Stimulated activated CD4-positive, alpha-beta T cell treated with anti-CD3 and anti-CD28 coated beads, Interleukin-15, amount 100 ng/mL, for 48 hours (primary cell): ENCODE measurements at places on chromosomes 7 and 10.

- DNase-seq: no peak
Observed at GRCh38 chr7:155696747-155697146, 52.3 kb downstream of the RBM33 start.

DNA sequence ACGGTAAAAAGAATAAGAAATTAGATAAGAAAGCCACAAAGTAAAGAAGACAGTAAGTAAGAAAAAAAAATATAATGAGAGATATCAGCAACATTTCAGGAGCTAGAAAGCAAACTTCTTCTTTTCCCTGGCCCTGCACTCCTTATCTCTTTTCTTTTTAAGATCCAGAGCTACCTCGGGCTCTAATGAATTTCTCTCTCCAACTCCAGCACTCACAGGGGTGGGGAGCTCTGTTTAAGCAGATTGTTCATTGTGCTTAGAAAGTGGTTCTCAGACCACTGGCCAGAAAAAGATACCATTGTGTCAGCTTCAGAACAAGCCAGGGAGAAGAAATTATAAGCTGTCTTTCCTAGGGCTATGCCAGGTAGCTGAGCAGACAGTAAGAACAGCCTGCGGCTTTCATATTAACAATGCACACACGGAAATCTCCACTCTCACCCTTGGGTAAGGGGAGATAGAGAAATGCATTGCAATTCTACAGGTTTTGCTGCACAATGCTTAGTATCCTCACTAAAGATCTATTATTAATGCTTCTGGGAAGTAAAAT lies 19.3 kb downstream of the OR2F1 start:
- no peak for DNase-seq

DNA sequence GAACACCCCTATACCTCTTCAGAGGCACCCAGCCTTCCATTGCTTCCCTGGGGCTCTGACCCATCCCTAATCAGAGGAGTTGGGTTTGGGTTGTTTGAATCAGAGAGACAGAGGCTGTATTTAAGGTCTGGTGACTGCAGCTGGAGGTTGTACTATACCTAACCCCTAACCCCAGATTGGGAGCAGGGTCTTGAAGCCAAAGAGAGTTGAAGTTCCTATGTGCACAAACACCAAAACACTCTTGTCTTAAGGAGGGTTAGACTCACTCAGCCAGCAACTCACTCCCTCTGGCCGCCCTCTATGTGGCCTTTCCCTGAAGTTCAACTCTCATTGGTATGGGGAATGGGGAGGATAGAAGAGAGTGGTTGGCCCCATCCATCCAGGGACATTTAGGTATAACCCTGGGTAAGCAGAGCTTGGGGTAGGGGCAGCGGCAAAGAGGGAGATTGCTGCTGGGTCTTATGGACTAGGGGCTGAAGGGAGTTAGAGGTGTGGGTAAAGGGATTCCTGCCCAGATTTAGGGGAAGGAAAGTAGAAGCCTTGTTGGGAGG lies 80.0 kb downstream of the PAX2 start:
- DNase-seq: no peak

DNA sequence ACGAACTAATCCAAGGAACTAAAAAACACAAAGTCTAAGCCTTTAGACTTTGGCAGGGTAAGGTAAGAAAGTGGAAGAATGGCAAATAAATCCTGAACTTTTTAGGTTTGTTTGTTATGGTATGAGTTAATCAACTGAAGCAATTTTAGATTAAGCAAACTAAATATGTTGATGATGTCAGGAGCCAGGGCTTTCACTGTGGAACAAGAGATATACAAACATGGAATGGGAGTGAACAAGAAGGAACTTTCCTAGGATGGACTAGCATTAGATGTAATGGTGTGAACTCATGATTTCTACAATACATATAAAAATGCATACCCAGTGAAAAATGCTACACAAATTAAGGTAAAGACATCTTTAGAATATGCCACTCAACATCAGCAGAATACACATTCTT lies 35.8 kb downstream of the NT5C2 start:
- no peak for DNase-seq

GRCh38 chr10:58813573-58813972 lies 300.9 kb downstream of the BICC1 start:
- no peak for DNase-seq

DNA sequence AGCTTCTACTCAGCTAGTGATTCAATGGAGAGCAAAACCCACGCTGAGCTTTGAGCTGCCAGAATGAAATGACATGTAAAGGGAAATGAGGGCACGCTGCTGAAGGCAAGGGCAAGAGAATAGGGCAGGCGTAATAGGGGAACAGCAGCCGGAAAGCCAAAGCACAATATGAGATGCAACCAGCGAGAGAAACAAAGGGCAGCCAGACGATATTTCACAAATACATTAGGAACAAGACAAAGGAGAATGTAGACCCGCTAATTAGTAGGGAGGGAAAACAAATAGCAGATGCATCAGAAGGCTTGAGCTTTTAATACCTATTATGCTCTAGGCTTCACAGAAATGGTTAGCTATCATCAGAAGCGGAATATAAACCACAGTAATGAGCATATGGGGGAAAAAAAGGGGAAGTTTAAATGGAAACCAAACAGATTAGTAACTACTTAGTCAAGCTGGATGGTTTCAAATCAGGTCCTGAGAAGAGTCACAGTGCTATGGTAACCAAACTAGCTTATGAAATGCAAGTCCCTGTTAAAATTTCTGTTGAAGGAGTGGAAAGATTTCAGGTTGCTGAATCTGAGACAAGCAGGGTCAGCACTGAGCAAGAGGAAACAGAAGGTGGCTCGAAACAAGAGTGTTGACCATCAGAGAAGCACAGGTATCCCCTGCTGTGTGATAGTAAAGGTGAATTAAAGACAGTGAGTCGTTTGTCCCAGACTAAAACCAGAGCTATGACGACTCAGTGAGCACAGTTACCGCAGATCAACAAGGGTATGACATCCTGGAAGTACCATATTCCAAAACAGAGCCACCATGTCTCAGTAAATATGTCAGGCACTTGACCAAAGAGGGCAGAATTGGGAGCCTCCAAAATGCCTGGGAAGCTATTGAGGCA lies 496.9 kb upstream of the CELF2 start:
- DNase-seq: no peak

DNA sequence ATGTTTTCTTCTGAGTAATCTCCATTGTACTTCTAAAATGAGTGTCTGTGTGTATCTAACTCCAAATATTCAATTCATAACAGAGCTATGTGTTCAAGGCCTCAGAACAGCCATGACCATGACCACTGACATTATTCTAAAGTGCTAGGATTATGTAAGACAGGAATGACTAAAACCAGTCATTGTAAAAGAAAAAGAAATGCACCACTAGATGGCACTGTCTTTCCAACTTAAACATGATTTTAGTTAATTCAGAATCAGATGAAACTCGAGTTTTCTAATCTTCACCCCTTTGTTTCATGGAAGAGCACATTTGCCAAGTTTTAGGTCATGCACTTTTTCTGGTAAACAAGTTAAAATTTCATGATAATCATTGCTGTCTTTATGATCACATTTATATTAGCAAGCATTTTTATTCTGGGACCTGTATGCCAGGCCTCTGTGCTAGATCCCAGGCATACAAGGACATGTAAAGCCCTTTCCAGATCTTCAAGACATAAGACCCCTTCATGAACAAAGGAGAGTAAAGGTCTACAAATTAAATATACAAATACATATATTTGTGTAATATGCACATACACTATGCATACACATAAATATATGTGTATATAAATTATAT lies 26.1 kb upstream of the RSU1 start:
- no peak for DNase-seq

DNA sequence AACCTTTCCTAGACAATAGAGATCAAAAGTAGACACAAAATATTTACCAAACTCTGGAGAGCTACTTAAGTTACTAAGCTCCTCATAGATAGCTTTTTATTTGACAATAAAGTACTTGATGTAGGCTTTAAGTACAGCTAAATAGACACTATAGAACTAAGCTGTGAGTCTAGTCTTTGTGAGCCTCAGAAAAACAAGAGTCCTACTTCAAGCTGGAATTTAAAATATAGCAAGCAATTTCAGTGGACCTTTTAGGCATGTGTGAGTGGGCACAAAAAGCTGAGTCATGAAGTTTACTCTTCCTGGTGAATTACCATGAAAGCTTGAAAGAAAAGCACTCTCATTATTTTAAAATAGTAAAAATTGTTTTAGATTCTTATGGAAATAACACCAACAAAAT lies 76.1 kb downstream of the ADD3 start:
- DNase-seq: no peak

DNA sequence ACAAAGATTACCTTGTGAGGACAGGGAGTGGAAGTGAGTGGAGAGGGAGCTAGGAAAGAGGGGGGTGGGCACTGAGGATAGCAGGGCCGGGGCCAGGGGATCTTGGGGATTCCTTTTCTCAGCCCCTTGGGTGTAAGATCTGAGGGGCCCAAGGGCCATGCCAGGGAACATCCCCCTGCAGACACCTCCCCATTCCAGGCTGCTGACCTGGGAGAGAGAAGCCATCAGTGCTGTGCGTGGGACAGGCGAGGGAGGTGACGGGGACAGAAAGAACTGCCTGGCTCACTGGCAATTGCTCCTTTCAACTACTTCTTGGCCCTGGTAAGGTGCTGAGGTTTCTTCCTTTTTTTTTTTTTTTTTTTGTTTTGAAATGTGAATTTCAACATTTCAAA lies 12.0 kb upstream of the BTBD16 start:
- DNase-seq: no peak

DNA sequence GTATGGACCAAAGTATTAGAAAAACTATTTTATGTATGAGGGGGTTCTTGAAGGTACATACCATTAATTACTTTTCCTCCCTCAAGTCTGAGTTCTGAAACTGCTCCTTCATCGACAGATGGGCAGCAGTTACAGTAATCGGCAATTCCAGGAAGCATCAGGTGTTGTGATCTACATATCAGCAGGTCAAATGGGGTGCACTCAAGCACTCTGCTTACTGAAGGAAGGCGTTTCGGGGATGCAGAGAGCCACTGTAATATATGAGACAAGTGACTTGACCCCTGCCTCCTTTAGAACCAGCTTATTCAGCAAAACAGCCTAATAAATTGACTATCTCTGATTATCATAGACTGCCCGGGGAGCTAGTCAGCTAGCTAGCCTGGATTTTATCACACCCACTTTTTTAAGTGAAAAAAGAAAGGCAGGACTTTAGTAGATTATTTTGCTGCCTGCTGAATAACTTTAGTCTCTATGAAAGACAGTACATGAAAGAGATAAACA lies 4.2 kb downstream of the SMNDC1 start:
- DNase-seq: no peak

DNA sequence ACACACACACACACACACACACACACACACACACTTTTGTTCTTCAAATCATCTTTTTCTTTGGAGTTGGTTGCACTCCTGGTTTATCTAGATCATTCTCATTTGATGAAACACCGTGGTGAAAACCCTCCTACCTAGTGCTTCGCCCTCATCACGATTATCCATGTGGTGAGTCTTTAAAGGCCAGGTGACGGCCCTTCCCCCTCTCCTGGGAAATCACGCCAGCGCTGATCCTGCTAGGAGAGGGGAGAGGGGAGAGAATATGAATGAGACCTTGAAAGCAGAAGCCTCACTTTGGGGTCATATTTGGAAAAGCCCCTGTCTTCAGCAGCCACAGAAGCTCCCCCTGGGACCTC lies 103.9 kb upstream of the LRRC4 start:
- DNase-seq: no peak

GRCh38 chr10:132577350-132578003 lies 39.9 kb downstream of the INPP5A start:
- no peak for DNase-seq

GRCh38 chr10:70034232-70034631 lies 18.4 kb upstream of the MACROH2A2 start:
- no peak for DNase-seq

- no peak for DNase-seq
Observed at GRCh38 chr7:127786184-127786583, 134.2 kb downstream of the SND1 start.

- DNase-seq: no peak
Observed at GRCh38 chr10:121248266-121248665, 350.0 kb downstream of the FGFR2 start.

GRCh38 chr7:68610701-68611100 lies 987.6 kb upstream of the AUTS2 start:
- no peak for DNase-seq

- DNase-seq: no peak
Observed at GRCh38 chr10:22805304-22805703, 90.9 kb upstream of the PIP4K2A start.

DNA sequence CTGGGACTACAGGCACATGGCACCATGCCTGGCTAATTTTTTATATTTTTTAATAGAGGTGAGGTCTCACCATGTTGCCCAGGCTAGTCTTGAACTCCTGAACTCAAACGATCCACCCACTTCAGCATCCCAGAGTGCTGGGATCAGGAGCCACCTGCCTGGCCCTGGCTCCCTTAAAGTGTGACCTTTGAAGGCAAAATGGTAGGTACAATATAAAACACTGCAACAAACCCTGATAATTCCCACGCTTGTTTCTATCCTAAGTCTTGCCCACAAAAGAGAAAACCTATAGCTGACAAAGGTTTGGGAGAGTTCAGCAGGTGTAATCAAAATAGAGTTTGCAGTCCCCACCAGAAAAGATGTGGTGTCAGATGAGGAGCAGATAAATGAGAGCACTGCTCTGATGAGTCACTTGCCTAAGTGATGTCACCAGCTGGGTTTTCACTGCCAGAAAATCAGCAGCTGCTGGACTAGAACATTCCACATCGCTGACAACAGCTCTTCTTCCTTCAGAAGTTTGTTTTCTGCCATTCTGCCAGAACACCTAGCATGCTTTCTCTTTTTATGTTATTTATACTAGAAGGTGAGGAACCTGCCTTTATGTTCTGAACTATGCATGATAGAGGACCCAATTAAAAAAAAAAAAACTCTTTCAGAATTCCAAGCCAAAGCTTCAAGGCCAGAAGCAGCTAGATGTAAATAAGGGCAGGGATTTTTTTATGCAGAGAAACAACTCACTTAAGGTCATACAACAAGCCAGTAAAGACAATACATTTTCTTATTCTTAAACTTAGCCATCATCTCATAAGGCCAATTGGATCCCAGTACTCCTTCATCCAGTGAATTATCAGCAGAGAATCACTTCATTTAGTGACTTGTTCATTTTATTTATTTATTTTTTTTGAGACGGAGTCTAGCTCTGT lies 18.0 kb downstream of the PURB start:
- no peak for DNase-seq

GRCh38 chr10:91153508-91153907 lies 67.0 kb upstream of the PCGF5 start:
- DNase-seq: no peak
